CD4-positive, CD25-positive, alpha-beta regulatory T cell (primary cell): ENCODE measurements at places on chromosomes 13 and 19.

DNA sequence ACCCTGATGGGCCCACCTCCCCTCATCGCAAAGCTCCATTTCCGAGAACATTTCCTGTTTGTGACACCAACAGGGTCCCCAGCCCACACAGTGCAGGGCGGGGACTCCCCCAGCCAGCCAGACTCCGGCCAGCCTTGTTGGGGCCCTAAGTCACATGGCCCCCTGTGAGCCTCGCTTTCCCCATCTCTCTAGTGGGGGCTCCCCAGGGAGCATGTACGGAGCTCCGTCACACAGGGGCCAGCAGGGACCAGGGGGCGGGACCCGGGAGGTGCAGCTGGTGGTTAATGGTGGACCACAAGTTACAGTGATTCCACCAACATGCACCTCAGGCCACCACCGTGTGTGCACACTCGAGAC lies 1.7 kb downstream of the TBXA2R start:
- peak; percentile 52 for DNase-seq

DNA sequence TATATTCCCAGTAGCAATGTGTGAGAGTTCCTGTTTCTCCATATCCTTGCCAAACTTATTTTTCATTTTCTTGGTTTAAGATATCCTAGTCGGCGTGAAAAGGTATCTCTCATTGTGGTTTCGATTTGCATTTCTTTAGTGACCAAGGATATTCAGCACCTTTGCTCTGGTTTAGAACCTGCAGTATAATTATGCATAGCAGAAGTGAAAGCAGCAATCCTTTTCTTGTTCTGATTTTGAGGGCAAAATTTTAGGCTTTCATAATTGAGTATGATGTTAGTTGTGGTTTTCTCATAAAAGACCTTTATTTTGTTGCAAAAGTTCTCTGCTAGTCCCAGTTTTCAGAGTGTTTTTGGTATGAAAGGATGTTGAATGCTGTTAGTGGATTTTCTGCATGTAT lies 491.0 kb downstream of the FGF9 start:
- DNase-seq = no peak

DNA sequence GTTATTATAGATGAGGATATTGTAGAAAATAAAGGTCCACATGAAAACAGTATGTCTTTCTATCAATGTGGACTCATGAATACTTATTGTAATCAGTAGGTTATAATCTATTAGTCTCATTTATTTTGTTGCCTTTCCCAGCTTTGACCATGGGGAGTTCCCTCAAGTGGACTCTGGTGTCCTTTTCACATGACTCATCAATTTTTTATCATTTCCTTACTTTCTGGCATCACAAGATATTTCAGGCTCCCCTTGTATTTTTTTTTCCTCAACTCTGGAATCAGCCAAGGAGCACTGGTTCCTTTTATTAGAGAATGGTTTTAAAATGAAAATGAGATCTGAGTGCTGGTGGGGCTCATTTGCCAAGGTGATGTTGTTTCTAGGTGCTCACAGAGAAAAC lies 63.4 kb upstream of the DIAPH3 start:
- no peak for DNase-seq

DNA sequence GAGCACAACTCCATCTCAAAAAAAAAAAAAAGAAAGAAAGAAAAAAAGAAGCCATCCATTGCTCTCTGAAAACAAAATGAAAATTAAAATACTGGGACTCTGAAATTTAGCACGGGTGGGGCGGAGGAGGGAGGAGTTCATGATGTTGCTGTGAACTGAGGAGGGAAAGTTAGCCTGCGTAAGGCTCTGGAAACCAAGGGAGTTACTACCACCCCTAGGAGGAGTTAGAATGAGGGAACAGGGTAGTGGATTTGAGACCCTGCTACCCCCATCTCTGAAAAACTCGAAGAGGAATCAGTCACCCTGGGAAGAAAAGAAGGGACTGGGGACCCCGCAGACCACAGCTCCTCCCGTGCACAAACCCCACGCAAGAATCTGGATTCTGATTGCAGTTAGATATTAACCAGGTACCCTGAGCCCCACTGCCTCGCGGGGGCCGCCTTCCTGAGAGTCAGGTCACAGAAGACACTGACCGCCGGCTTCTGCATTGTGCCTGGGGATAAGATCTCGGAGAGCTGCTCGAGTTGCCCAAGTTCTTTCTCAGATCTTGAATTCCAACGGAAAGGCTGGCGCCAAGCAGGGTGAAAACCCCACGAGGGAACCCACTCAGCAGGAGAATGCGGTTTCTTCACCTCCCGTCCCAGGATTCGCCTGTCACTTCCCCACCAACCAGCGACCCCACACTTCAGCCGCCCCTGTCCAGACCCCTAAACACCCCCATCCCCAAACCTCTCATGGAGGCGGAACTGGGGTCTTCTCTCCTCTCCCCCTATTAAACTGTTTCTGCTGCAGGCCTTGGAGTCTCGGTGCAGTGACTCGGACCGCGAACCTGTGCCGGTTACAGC lies 870 bp downstream of the ZNF442 start:
- no peak for DNase-seq

GRCh38 chr13:39105110-39105509 lies 66.9 kb downstream of the NHLRC3 start:
- DNase-seq = no peak

- no peak for DNase-seq
These were observed 99.6 kb downstream of the ING1 start for GRCh38 chr13:110812869-110813645.

GRCh38 chr13:112447761-112448603 lies 71.8 kb downstream of the SPACA7 start:
- DNase-seq = no peak

- DNase-seq = no peak
These were observed 536.4 kb downstream of the IRS2 start for GRCh38 chr13:109249780-109250528.
